ENCODE measurements at places on chromosomes 2 and 18. TPM values are rescaled to one million over a fixed set of nuclear protein-coding genes. Genes with fewer than 3 reads are reported as not detected.

CDH20 gene
- total RNA-seq: not detected

FBXO11 gene
- total RNA-seq: 31.6 TPM

NLRC4 gene
- total RNA-seq: 0.40 TPM

IL1RL2 gene
- not detected for total RNA-seq

- no peak for DNase-seq
Observed at GRCh38 chr2:158378926-158379325, 77.6 kb downstream of the CCDC148 start.

GRCh38 chr2:72722492-72723070 is 103.3 kb downstream of the EXOC6B start:
- DNase-seq: no peak

GRCh38 chr2:11457935-11458334 is 8.0 kb downstream of the E2F6 start:
- DNase-seq: no peak

GRCh38 chr2:136323935-136324334 is 206.0 kb upstream of the CXCR4 start:
- no peak for DNase-seq

DNA sequence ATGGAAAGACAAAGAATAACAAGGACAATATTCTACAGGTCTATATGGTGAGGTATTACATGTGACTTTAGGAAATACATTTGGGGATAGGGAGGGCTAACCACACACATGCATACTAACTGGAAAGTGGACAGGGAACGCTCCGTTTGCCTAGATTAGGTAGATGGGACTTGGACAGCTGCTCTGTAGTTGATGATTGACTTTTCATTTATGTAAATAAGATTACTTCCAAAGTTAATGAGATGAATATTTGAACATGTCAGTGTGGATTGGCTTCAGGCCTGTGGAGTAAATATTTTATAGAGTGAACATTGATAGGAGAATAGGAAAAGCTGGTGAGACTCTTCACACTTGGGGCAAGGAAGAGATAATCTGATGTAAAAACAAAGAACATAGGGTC is 142.0 kb downstream of the NCK2 start:
- no peak for DNase-seq

DNA sequence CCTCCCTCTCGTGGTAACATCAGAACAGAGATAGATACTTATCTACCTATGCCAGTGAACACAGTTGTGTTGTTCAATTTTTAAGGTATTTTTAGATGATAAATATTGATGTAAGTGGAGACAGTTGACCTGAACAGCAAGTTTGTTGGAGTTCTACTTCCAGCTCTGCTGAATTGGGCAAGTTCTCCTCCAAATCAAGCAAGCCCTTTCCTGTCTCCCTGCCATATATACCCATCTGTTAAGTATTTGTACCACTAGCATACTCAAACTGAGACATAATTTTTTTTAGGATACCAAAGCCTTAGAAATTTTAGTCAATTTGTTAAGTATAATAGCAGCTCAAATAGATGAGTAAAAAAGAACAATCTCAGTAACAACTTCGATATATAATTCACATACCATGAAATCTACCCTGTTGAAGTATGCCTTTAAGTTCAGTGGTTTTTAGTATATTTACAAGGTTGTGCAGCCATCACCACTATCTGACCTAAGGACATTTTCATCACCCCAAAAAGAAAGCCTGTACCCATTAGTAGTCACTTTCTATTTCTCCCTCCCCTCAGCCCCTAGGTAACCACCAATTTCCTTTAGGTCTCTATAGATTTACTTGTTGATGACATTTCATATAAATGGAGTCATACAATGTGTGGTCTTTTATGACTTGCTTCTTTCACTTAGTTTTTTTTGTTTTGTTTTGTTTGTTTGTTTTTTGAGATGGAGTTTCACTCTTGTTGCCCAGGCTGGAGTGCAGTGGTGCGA is 61.8 kb downstream of the COX7A2L start:
- DNase-seq: no peak

DNA sequence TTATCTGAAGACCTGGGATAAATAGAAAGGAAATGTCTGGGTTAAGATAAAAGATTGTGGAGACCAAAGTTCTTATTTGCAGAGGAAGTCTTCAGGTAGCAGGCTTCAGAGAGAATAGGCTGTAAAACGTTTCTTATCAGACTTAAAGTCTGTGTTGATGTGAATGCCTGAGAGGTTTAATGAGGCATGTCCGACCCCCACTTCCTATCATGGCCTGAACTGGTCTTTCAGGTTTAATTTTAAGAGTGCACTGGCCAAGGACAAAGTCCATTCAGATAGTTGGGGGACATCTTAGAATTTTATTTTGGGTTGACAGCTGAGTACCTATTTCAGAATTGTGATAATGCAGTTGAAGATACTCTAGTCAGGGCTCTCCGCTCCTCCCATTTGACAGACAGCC is 92.1 kb downstream of the ATL2 start:
- DNase-seq: no peak
